ENCODE measurements at places on chromosomes 3 and 15.

GRCh38 chr3:152061296-152061695 lies 187.9 kb downstream of the SUCNR1 start:
- H3K27me3 ChIP-seq: no peaks in the 10 kb centered on the region
- H3K4me3 ChIP-seq: no peak overlapping the region
- no peak overlapping the region for H3K27ac ChIP-seq
- no peaks in the 10 kb centered on the region for H3K36me3 ChIP-seq
- no peak for DNase-seq
- H3K4me1 ChIP-seq: no peaks in the 10 kb centered on the region

DNA sequence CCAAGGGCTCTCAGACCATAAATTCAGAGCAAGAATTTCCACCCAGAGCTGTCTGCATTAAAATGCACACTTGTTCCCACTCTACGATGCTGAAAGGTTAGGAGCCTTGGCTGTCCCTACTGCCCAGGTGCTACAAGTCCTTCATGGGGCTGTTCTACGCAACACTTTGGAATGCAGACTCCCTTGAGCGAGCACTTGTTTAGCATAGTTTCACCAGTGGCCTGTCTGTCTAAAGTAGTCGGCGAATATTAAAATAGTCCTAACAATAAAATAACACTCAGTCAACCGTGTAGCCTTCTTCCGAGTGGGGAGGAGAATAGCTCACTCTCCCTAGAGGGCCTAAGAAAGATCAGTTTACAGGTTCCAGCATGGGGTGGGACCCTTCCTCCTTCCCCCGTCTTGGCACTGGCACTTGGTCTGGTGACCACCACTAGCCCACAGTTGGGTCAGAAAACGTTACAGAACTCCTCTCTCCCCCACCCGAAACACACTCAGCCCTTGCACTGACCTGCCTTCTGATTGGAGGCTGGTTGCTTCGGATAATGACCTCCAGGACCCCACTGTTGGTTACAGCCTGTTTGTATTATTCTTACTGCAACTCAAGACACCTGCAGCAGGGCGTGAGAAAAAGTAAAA lies at the start of gene CLDN16:
CLDN16 (plus strand) TSS at position 586 of the 636 bp plus-strand sequence. CDS start 167 bp downstream, outside the sequence.
- no peaks in the 10 kb centered on the region for H3K27me3 ChIP-seq

DNA sequence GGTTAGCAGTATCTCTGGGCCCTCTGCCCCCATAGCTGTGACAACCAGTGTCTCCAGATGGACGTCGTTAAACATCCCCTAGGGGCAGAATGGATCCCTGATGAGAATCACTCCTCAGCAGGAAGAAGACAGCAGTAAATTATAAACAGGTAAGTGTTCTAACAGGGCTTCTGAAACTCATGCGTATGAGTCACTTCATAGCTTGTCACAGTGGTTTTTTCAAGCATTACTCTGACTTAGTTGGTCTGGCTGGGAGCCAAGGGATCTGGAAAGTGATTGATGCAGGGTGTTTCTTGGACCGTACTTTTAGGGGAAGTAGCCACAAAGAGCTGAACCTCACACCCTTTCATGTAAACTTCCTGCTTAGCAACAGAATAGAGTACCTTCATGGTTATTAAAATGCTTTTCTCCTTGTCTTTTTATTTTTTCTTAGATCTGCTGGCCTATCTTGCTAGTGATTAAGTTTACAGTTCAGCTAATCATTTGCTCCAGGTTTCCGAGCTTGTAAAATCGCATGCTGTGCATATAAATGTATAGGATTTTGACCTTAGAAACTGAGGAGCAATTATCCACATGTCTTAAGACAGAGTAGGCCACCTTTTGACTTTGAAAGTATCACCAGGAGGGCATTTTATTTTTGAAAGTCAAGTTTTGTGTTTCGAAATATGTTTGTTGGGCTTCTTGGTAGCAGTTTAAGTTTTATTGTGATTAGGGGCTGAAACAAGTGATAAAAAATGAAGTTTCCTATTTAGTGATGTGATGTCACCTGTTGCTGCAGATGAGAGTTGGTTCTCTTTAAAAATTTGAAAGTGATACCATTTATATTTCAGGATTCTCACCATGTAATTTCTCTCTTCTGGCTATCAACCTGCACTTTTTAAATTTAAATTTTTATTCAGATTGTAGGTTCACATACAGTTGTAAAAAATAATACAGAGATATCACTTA lies 333.9 kb downstream of the PTPRG start:
- peak; percentile 79 for DNase-seq
- no peak overlapping the region for H3K27ac ChIP-seq
- no peaks in the 10 kb centered on the region for H3K27me3 ChIP-seq
- H3K36me3 ChIP-seq: no peaks in the 10 kb centered on the region
- no peak overlapping the region for H3K4me3 ChIP-seq
- no peaks in the 10 kb centered on the region for H3K4me1 ChIP-seq

DNA sequence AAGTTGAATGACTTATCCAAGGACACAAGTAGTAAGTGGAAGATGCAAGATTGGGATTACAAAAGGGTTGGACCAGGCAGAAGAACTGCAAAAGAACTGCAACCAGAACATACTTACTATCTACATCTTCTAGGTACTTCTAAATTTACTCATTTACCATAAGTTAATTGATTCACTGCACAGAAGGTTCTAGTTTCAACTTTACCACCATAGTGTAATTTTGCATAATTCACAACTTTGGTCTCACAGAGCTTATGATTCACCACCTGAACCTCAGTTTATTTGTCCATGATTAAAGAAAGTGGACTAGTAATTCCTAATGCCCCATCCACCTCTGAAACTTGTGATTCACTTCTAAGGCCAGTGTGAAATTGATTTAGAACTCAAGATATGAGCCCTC lies 236.8 kb upstream of the UBE2E2 start:
- no peaks in the 10 kb centered on the region for H3K4me1 ChIP-seq
- no peak overlapping the region for H3K4me3 ChIP-seq
- no peak overlapping the region for H3K27ac ChIP-seq
- no peaks in the 10 kb centered on the region for H3K36me3 ChIP-seq
- DNase-seq: no peak

GRCh38 chr3:122563717-122564025 lies 429 bp downstream of the PARP9 start:
- H3K4me1 ChIP-seq: no peaks in the 10 kb centered on the region
- H3K4me3 ChIP-seq: peak overlapping the region; percentile 65
- peak overlapping the region; percentile 59 for H3K27ac ChIP-seq
- no peaks in the 10 kb centered on the region for H3K27me3 ChIP-seq

- H3K27me3 ChIP-seq: no peaks in the 10 kb centered on the region
- H3K4me3 ChIP-seq: no peak overlapping the region
- DNase-seq: no peak
These were observed 7.3 kb upstream of the ZBTB38 start for GRCh38 chr3:141360888-141361598.

- no peak for DNase-seq
- no peak overlapping the region for H3K4me3 ChIP-seq
- H3K27ac ChIP-seq: no peak overlapping the region
- H3K36me3 ChIP-seq: no peaks in the 10 kb centered on the region
These were observed 447.8 kb downstream of the FHIT start for GRCh38 chr3:60803216-60804173.

- H3K36me3 ChIP-seq: no peaks in the 10 kb centered on the region
- peak overlapping the region; percentile 15 for H3K4me3 ChIP-seq
- no peaks in the 10 kb centered on the region for H3K4me1 ChIP-seq
- H3K27ac ChIP-seq: no peak overlapping the region
These were observed 19.2 kb upstream of the CORO2B start for GRCh38 chr15:68559345-68560310.

DNA sequence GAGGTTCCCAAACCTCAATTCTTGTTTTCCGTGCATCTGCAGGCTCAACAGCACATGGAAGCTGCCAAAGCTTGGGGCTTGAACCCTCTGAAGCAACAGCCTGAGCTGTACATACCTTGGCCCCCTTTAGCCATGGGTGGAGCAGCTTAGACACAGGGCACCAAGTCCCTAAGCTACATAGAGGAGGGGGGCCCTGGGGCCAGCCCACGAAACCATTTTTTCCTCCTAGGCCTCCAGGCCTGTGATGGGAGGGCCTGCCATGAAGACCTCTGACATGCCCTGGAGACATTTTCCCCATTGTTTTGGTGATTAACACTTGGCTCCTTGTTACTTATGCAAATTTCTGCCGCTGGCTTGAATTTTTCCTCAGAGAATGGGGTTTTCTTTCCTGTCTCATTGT lies 24.6 kb downstream of the SRP14 start:
- H3K4me1 ChIP-seq: no peaks in the 10 kb centered on the region
- H3K36me3 ChIP-seq: peaks cover 14% of the 10 kb centered on the region
- no peak for DNase-seq
- H3K27ac ChIP-seq: no peak overlapping the region

DNA sequence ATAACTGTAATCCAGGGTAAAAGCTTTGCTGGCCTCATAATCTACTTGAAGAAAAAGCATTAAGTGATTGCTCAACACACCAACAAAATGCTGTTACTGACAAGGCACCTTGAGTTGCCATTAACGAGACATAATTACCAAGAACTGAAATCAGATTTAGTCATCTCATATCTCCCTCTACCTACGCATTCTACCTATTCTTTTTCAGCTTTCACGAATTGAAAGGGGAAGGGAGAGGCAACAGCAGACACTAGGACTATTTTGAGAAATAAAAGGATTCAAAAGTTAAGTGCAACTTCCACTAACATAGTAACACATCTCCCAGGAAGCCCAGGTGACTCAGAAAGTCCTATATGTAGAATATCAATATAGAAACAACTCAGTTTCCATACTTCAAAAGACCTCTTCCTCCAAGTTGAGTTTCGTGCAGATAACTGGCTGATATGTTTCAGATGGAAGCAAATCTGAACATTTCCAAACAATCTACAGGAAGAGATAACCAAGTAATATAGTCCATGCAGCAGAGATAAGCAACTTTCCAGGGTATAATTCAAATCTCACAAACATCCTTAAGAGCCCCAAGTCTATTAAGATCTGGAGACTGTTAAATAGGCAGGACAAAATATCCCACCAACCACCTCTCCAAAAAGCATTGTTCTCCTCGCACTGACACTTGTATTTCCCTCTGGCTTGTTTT lies 1.9 kb downstream of the OSBPL10 start:
- DNase-seq: no peak
- H3K4me3 ChIP-seq: no peak overlapping the region
- no peaks in the 10 kb centered on the region for H3K27me3 ChIP-seq

DNA sequence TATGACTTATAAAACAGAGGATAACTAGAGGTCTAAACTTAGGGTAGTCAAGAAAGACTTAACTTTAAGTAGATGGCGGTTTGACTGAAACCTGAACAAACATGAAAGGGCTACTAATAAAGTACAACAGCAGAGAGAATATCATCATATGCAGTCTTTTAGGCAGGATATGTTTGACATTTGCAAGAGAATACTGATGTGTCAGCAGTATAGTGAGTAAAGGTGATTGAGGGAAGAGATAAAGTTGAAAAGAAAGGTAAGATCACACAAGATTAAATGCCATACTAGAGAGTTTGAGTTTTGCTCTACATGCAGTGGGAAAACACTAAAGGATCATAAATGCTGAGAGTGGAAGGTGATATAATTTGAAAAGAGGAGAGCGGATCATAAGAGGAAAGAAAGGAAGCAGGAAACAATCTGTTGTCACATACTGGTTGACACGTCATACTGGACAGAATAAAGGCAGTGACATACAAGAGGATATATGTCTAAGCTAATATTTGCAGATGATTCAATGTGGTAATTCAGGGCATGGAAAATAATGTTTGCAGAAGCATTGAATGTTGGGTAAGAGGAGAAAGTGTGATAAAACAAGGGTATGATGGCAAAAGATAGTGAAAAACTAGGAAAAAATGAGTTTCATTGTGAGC lies 223.0 kb downstream of the EPHA6 start:
- H3K36me3 ChIP-seq: no peaks in the 10 kb centered on the region
- no peak overlapping the region for H3K27ac ChIP-seq
- no peak for DNase-seq
- H3K4me1 ChIP-seq: no peaks in the 10 kb centered on the region
- no peaks in the 10 kb centered on the region for H3K27me3 ChIP-seq

GRCh38 chr3:19757773-19758172 lies 176.2 kb downstream of the EFHB start:
- no peak for DNase-seq
- H3K27me3 ChIP-seq: no peaks in the 10 kb centered on the region
- H3K4me1 ChIP-seq: no peaks in the 10 kb centered on the region
- H3K36me3 ChIP-seq: no peaks in the 10 kb centered on the region
- H3K27ac ChIP-seq: no peak overlapping the region

- no peaks in the 10 kb centered on the region for H3K4me1 ChIP-seq
- no peak overlapping the region for H3K4me3 ChIP-seq
These were observed 1283.7 kb downstream of the OTOL1 start for GRCh38 chr3:162780313-162780712.

GRCh38 chr3:118304557-118304956 lies 730.1 kb downstream of the IGSF11 start:
- no peak overlapping the region for H3K27ac ChIP-seq
- DNase-seq: no peak
- no peaks in the 10 kb centered on the region for H3K36me3 ChIP-seq
- H3K4me1 ChIP-seq: no peaks in the 10 kb centered on the region

DNA sequence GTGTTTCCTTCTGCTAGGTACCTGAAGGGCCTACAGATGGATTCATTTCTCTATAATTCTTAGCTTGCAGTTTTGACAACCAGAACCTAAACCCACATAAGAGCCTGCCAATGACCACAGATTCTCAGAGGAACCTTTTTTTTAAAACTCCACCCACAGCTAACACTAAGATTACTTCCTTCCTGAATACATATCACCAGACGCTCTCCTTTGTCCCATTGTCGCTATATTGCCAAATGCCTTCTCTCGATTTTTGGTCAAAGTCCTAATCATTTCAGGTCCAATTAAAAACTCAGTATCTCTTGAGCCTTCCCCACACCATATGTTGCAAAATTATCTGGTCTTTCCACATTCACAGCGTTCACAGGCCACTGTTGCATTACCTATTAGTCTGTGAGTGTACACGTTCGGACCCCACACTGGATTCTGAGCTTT lies 12.4 kb downstream of the ZNF710 start:
- H3K36me3 ChIP-seq: no peaks in the 10 kb centered on the region
- no peak for DNase-seq
- H3K4me1 ChIP-seq: no peaks in the 10 kb centered on the region
- H3K27me3 ChIP-seq: no peaks in the 10 kb centered on the region
- no peak overlapping the region for H3K4me3 ChIP-seq
